Lung (tissue), 17 donors: ENCODE measurements at places on chromosomes 4 and X. TPM values are rescaled to one million over a fixed set of nuclear protein-coding genes. Genes with fewer than 3 reads are reported as not detected.

The LIMCH1 gene
- polyA plus RNA-seq, result 43.4 TPM

GRCh38 chr4:82268050-82268825 lies 105.6 kb downstream of the HNRNPD start:
- DNase-seq, result peak; percentile 63
- H3K27me3 ChIP-seq, result no peaks in the 10 kb centered on the region
- no peak overlapping the region for H3K4me3 ChIP-seq
- no peaks in the 10 kb centered on the region for H3K4me1 ChIP-seq

DNA sequence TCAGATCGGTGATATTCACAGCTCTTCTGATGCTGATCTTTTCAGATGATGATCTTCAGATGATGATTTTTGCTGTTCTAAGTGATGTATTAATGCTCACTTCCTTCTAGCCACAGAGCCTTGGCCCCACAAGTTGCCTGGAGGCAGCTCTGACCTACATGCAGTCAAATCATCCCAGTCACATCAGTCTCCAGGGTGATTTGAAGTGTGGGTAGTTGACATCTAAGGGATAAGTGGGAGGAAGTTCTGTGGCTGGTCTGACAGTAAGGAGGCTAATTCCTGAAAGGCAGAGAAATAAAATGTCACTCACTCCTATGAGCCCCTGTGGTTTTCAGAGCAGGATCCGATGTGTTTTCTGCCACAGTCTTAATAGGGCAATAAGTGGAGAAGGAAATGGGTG lies 79.8 kb upstream of the RPL34 start:
- DNase-seq, result no peak
- no peak overlapping the region for H3K4me3 ChIP-seq
- H3K36me3 ChIP-seq, result no peaks in the 10 kb centered on the region
- H3K4me1 ChIP-seq, result no peaks in the 10 kb centered on the region

GRCh38 chr4:2083826-2084160 lies 24.7 kb downstream of the NAT8L start:
- no peak for DNase-seq
- H3K36me3 ChIP-seq, result no peaks in the 10 kb centered on the region
- no peaks in the 10 kb centered on the region for H3K4me1 ChIP-seq
- no peak overlapping the region for H3K4me3 ChIP-seq
- H3K27ac ChIP-seq, result no peak overlapping the region
- no peaks in the 10 kb centered on the region for H3K27me3 ChIP-seq
